ENCODE measurements at places on chromosomes 3 and 15. TPM values are rescaled to one million over a fixed set of nuclear protein-coding genes. Genes with fewer than 3 reads are reported as not detected.

Gene P2RY13
- total RNA-seq = not detected

Gene GMNC
- not detected for total RNA-seq

Gene ROPN1B
- total RNA-seq = not detected

Gene SERPINI2
- not detected for total RNA-seq

Gene DOCK3
- total RNA-seq = 0.05 TPM

Gene ARL6IP5
- total RNA-seq = 155 TPM

Gene ISLR
- total RNA-seq = 259 TPM

Gene ST8SIA2
- total RNA-seq = not detected

Gene PPM1L
- 10.0 TPM for total RNA-seq

Gene EDEM1
- total RNA-seq = 54.6 TPM

Gene GCSAM
- not detected for total RNA-seq

Gene GHRL
- total RNA-seq = not detected

Gene KBTBD12
- not detected for total RNA-seq

Gene XCR1
- not detected for total RNA-seq

Gene TRPM1
- not detected for total RNA-seq

Gene CP
- 2.4 TPM for total RNA-seq

Gene TGM5
- not detected for total RNA-seq

Gene GLT8D1
- total RNA-seq = 98.1 TPM

Gene CCR8
- total RNA-seq = not detected

Gene GNAT1
- total RNA-seq = not detected

Gene EXD1
- not detected for total RNA-seq

Gene TMEM207
- total RNA-seq = not detected
